Caudate nucleus (tissue), 63 donors: ENCODE measurements at places on chromosomes 1 and 21.

GRCh38 chr1:227753999-227754711 is 18.9 kb downstream of the SNAP47 start:
- DNase-seq = peak; percentile 27

GRCh38 chr1:24996983-24997893 is 67.2 kb upstream of the RUNX3 start:
- DNase-seq = no peak

DNA sequence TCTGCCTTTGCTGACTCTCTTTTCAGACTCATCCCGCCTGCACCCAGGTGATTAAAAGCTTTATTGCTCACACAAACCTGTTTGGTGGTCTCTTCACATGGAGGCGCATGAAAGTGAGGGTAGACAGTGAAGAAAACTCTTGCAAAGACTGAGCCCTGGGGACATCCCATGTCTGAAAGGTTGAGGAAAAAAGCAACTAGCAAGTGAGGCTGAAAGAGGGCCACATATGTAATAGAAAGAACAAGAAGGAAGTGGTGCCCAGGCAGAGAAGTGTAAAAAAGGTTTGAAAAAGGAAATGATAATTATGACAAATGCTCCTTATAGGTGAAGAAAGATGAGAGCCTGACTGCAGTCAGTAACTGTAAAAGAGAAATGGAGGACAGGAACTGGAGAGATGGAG is 115.9 kb upstream of the NEK7 start:
- no peak for DNase-seq

DNA sequence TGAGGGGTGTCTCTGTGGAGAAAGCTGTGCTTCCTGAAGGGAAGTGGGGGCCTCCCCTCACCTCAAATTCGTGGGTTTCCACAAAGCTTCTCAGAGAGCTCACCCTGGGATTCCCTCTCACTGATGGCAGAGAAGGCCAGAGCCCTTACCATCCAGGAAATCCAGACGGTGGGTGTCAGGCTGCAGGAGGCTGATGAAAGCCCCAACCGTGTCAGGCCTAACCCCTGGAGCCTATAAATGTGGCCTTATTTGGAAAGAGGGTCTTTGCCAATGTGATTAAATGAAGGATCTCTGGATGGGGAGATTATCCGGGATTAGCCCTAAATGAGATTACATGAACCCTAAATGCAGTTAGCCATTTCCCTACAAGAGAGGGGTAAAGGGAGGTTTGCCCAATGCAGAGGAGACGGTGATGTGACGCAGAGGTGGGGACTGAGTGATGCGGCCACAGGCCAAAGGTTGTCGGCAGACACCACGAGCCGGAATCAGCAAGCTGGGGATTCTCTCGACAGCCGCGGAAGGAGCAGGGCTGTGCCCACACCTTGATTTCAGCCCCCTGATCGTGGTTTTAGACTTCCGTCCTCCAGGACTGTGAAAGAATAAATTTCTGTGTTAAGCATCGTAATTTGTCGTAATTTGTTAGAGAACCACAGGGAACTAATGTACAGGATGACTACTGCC is 82.6 kb downstream of the TOMM20 start:
- DNase-seq = no peak

GRCh38 chr1:174114788-174115448 is 44.4 kb upstream of the RABGAP1L start:
- DNase-seq = no peak

DNA sequence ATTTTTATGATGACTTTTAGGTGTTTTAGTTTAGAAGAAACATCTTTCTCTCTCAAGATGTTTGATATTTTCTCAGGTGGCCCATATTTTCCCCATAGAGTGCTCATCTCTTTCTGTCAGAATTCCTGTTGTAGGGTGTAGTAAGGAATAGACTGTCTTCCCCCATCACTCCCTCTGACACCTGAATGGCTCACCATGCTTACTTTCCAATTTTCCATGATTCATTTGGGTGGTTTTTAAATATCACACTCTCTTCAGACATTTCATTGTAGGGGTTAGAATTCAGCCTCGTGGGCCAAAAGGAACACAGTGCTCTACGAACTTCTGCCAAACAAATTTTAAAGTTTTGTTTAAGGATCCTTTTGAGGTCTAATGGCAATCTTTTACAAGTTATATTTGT is 24.0 kb downstream of the GIPC2 start:
- no peak for DNase-seq

DNA sequence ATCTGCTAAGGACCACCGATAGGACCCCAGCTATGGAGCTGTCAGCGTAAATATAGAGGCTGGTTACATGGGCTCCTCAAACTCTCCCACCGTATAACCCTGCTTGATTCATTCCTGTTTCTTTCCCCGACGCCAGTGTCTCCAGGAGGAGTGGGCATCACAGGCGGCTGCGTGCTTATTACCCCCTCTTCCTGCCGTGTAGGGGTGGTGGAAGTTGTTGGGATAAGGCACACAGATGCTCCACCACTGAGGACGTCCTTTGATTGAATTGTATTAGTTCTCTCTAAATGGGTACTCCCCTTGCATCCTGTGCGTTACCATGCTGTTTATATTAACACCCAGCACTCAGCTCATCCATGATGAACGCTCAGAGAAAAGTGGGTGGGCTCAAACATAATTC is 104.6 kb downstream of the ZBTB18 start:
- DNase-seq = no peak

GRCh38 chr1:24483441-24483840 is 19.2 kb upstream of the RCAN3 start:
- DNase-seq = no peak

DNA sequence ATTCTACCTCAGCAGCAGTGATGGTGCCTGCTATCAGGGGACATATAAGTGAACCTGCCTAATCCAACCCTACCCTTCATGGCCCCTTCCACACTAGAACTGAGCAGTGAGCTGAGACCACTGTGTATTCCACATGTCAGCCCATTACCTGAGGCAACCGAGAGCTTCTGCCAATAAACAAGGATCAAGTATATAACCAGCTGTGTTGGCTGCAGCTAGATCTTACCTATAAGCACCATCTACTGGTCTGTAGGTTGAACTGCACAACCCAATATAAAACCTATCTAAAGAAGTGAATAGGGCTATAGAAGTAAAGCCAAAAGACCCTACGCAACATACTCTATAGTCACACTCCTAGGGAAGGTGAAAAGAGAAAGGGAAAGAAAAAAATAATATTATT is 376.9 kb downstream of the HHIPL2 start:
- no peak for DNase-seq

DNA sequence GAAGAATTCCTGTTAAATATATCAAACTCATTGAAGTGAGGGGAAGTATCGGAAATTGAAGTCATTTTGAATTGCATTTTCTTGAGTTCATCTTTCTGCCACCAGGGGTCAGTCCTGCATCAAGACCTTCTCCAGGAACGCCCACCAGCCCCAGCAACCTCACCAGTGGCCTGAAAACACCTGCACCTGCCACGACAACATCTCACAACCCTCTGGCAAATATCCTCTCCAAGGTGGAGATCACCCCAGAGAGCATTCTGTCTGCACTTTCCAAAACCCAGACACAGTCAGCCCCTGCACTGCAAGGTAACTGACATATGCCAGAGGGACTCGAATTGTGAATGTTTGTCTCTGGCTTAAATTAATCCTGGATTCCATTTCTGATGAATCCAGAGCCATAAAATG is 22.8 kb upstream of the TARS2 start:
- peak; percentile 21 for DNase-seq

DNA sequence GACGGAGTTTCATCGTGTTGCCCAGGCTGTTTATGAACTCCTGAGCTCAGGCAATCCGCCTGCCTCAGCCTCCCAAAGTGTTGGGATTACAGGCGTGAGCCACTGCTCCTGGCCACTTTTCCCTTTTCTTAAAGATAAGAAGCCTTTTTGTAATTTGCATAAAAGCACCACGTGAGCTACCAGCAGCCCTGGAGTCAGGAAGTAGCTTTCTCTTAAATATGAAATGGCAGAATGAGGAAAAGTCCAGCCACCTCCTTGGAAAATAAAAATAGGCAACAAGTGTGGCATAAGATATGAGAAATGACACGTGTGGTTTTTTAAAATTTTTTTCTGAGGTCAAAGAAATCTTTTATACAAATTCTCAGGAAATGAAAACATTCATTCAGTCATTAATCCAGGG is 259.7 kb downstream of the DYRK1A start:
- DNase-seq = no peak

- DNase-seq = no peak
These were observed 150.6 kb downstream of the SDCCAG8 start for GRCh38 chr1:243406424-243406823.

GRCh38 chr1:185734929-185735700 is 924 bp downstream of the HMCN1 start:
- no peak for DNase-seq

DNA sequence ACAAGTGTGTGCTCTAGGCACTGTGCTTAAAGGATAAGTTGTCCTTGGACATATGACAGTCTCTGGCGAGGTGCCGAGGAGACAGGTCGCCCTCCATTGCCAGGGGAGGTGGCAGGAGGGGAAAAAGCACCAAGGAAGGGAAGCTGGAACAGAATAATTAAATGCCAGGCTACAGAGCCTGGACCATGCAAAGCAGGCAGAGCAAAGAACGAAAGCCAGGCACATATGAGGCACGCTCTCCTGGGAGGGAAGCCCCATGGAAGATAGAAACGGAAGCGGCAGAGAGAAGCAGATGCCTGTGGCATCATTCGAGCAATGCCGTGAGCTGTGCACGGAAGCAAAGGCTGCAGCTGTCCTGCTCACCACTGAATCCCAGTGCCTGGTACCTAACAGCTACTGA is 91.2 kb downstream of the JAK1 start:
- no peak for DNase-seq

DNA sequence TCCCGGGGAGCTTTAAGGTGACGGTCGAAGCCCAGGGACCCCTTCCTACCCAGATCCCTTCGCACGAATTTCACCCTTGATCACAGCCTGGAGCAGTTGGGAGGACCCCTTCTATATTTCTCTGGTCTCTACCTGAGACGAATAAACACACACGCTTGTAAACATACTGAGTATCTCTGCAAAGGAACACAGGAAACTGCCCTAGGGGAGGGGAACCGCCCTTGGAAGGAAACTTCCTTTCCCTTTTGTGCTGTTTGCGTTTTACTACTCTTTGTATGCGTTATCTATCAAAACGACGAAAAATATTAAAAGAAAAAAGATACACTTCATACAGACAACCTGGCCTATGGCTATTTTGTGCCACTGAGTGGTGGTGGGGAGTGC is 750 bp downstream of the NECAP2 start:
- DNase-seq = no peak

- DNase-seq = no peak
These were observed 6.2 kb upstream of the PEAR1 start for GRCh38 chr1:156887317-156887716.

DNA sequence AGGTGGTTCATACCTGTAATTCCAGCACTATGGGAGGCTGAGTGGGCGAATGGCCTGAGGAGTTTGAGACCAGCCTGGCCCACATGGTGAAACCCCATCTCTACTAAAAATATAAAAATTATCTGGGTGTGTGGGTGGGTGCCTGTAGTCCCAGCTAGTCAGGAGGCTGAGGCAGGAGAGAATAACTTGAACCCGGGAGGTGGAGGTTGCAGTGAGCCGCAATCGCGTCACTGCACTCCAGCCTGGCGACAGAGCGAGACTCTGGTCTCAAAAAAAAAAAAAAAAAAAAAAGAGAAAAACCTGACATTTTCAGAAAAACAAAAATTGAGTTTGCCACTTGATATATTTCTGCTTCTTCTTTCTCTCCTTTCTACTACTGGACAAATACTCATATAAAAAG is 24.3 kb downstream of the CA6 start:
- DNase-seq = no peak

DNA sequence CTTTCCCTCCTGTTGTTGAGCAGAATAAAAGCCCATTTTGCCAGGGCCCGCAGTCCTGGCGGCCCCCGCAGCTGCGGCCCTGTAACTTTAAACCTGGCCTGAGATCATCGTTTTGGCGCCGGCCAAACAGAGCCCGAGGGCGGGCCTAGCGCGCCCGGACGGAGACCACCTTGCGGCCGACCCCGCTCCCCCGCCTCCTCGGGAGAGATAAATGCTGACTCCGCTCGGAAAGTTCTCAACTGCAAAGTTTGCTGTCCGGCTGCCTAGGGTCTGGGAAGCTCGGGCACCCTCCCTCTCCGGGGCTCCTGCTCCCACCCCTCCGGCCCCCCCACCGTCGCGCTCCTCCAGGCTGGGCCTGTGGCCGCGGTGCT is at the start of gene PDPN:
TSS of gene PDPN (plus strand) at position 238 of the 371 bp plus-strand sequence. CDS start 202 bp downstream, outside the sequence.
- DNase-seq = no peak

GRCh38 chr1:52695627-52696026 is 2.5 kb downstream of the COA7 start:
- no peak for DNase-seq

DNA sequence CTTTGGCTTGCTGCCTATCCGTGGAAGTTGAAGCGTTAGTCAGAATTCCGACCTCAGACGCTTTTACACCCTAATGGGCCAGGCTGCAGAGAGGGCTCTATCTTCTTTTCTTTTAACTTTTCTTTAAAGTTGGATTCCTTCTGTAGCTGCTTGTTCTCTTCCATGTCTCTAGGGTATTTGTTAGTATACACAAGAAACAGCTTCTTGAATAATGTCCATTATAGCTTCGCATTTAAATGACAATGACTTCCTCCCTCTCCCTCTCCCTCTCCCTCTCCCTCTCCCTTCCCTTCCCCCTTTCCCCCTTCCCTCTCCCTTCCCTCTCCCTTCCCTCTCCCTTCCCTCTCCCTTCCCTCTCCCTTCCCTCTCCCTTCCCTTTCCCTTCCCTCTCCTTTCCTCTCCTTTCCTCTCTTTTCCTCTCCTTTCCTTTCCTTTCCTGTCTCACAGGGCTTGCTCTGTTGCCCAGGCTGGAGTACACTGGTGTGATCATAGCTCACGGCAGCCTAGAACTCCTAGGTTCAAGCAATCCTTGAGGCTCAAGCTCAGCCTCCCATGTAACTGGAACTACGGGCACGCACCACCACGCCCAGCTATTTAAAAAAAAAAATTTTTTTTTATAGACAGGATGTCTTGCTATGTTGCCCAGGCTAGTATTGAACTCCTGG is 33.0 kb downstream of the RIPPLY3 start:
- DNase-seq = no peak

- no peak for DNase-seq
These were observed 174.0 kb upstream of the ATP1B1 start for GRCh38 chr1:168932539-168932938.

- no peak for DNase-seq
These were observed 411.7 kb downstream of the BRINP3 start for GRCh38 chr1:190066011-190066410.

- no peak for DNase-seq
These were observed 234.6 kb downstream of the USP25 start for GRCh38 chr21:15964236-15964855.

DNA sequence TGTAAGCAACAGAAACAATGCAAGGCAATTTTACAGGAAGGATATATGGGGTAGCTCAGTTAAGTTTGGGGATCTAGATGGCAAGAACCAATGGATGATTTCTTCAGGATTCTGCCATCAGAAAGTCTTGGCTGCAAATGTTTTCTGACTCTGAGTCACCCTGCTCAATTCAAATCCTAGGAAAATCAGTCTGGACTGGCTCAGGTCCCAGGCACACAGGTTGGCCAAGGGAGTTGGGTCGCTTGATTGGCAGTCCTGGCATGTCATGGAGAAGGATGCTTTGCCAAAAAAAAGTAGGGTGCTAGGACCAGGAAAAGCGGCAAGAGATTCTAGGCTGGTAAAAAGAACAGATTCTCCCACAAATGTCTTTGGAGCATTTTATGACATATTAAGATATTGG is 28.9 kb upstream of the S1PR1 start:
- DNase-seq = peak; percentile 32

GRCh38 chr1:66613187-66613586 is 79.2 kb downstream of the SGIP1 start:
- DNase-seq = no peak
